ENCODE measurements at places on chromosomes 5 and 9.

DNA sequence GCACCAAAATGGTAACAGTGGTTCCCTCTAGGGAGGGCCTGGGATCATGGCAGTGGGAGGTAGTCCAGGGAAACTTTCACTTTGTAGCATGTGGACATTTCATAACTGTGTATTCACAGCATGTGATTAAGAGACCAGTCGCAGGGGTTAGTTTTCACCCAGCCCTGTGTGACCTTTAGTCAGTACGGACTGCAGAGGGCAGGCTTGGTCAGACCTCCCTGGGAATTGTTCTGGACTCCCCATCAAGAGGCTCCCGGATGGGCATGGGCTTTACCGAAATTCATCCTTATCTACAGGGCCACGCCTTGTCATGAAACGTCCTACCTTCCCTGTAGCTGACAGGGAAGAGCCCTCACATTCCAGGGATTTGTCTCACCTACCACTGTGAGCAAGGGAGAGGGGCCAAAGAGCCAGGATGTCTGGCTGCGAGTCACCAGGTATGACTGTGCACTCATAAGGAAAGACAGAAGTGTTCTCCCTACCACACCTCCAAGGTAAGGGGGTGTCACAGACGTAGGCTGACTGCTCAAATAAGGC, 19.9 kb downstream of the GPX3 start:
- no peak for DNase-seq

- no peak for DNase-seq
Observed at GRCh38 chr5:133128066-133128465, 76.3 kb downstream of the HSPA4 start.

- DNase-seq: no peak
Observed at GRCh38 chr9:86829496-86830046, 117.7 kb downstream of the GAS1 start.

DNA sequence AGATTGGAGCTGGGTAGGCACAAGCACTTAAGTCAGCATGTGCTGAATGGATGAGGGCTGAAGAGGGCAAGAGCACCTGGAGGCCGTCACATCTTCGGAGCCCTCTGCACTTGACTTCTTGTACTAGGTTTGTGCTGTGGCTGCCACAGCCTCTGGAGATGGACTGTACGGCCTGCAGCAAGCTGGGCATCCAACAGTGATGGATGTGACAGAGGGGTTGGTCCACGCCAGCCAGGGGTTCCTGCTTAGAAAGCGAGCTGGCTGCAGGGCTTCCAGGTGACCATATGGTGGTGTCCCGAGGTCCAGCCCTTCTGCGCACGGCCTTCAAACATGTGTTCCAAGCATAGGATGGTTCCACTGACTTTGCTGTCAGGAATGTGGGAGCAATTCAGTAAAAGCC, 65.1 kb upstream of the PHYKPL start:
- DNase-seq: no peak

DNA sequence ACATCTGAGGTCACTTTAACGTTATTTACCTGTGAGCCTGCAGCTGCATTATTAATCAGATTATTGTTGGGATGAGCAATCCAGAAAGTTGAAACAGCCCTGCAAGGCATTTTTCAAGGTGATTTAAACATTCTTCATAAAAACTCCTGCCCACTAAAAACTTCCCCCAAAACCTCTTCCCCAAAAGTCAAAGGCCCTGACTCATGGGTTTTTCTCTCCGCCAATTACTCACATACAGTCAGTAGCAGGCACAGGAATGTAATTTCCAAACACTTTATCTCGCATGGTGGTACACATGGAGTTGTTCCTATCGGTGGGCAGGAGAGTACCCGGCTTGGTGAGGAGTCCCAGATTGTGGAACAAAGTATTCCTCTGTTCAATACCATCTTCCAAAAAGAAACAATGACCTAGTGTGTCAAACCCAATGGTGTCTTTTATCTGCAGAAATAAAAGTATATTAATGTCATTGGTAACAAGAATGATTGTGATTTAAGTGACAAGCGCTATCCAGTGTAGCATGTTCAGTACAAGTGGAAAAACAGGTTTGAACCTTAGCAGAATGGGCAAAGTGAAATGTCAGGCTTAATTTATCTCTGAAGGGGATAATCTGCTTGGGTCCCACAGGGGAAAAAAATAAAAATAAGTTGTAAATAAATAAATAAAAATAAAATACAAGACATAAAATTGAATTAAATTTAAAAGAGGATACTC, 38.3 kb downstream of the CEMIP2 start:
- no peak for DNase-seq

GRCh38 chr9:87290241-87291052, 207.2 kb upstream of the DAPK1 start:
- DNase-seq: no peak

DNA sequence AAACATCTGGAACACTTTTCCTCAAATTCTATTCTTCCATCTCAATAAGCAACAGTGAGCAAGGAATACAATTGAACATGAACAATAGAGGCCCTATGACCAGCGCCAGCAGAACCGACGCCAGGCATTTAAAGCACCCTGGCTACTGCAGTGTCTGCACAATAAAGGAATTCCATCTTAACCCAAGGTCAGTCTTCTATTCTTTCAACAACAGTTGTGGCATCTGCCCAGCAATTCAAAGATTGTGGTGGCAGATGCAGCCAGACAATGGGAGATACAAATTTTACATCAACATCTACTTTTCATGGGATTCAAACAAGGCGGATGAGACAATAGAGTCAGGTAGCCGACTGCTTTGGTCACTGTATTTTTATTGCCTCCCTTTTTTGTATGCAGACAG, 65.9 kb downstream of the ELL2 start:
- no peak for DNase-seq

All from activated naive CD4-positive, alpha-beta T cell (primary cell).